CD4-positive, alpha-beta T cell treated with Interleukin-2 at 100 ng/mL for 4 hours (primary cell): ENCODE measurements at places on chromosomes 7 and 10.

DNA sequence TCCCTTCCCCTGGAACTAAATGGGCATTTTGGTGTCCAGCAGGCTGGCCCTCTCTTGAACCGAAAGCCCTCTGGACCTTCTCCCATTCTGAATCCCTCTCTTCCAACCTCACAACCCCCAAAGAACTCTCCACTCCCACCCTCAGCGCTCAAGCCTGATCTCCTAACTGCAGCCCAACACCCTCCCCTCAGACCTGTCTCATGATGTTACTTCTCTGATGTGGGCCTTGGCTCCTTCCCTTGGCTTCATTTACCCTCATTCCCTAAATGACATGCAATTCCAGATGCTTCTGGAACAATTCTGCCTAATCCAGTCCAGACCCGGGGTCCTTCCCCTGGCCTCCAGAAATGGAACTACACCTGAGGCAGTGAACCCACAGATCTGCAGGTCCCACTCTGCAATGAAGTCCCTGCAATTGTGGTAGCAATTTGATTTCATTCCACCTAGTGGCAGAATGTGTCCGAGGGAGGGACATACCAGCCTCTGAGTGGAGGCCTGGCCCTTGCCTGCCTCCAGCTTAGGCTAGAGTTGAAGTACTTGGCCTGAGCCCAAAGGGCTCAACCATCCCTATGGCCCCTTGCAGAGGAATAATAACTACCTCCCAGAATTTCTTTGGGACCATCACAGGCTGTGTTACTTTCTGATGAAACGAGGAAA is 4.1 kb upstream of the CEP41 start:
- no peak for DNase-seq

DNA sequence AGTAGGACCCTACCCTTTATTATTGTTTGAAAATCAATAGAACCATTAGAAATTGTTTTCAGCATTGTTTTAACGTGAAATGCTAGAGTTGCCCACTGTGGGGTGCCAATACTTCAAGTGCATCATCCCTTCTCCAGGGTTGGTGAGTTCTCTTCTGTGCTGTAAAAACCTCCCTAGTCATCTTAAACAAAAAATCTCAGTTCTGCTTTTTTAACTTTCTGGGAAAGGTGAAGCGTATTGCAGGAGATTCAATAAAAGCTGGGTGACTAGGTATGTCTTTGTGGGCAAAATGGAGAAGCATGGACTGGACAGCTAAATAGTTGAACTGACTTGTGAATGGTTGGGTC is 699.1 kb downstream of the SUGCT start:
- no peak for DNase-seq

DNA sequence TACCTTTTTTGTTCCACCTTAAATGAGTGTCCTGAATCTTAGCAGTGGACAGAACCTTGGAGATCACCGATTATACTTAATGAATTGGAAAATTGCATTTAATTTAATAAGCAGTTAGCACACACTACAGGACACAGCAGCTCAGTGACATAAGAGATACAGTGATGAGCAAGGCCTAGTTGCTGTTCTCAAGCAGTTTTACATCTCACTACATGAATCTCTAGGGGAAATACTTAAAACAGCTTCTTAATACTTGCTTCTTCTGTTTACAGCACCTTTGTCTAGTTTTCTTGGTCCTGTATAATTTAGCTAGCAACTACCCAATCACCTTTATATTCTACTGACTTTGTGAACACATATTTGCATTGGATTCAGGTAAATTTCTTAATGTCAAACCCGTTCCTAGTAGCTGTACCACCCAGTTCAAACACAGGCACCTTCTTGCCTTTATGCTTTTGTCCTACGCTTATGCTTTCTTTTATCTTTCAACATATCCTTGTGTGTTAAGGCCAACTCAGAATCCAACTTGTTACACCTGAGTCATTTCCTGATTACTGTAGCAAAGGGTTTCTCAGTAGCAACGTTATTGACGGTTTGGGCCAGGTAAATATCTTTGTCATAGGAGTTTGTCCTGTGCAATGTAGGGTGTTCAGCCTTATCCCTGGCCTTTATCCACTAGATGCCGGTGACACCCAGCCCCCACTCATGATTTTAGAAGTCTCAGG is 1.8 kb downstream of the STAM start:
- DNase-seq = peak; percentile 71

DNA sequence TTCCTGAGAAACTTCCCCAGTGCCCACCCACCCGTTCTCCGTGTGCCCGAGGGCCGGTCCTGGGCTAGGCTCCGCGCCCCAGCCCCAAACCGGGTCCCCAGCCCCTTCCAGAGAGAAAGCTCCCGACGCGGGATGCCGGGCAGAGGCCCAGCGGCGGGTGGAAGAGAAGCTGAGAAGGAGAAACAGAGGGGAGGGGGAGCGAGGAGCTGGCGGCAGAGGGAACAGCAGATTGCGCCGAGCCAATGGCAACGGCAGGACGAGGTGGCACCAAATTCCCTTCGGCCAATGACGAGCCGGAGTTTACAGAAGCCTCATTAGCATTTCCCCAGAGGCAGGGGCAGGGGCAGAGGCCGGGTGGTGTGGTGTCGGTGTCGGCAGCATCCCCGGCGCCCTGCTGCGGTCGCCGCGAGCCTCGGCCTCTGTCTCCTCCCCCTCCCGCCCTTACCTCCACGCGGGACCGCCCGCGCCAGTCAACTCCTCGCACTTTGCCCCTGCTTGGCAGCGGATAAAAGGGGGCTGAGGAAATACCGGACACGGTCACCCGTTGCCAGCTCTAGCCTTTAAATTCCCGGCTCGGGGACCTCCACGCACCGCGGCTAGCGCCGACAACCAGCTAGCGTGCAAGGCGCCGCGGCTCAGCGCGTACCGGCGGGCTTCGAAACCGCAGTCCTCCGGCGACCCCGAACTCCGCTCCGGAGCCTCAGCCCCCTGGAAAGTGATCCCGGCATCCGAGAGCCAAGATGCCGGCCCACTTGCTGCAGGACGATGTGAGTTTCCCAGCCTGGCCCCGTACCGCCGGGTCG is at the start of gene SCD:
Gene SCD (plus strand): TSS at position 469 of the 803 bp plus-strand sequence. CDS start 272 bp downstream, at position 741.
- peak; percentile 79 for DNase-seq

DNA sequence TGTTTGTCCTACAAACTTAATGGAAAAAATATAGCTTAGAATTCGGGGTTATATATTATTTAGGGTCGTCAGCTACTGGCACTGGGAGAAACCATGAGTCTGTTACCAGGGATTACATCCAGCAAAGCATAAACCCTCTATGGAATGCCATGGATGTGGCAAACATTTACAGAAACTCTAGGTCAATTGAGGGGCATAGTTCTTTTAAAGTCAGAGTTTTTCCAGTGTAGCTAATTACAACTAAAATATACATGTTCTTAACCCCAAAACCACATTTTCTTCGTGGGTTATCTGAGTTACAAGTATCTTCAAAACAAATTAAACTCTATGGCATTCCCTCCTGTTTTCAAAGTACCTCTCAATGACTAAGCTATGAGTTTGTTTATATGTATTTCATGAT is 99.3 kb upstream of the THSD7A start:
- DNase-seq = no peak
